ENCODE measurements at places on chromosomes 6 and 20.

DNA sequence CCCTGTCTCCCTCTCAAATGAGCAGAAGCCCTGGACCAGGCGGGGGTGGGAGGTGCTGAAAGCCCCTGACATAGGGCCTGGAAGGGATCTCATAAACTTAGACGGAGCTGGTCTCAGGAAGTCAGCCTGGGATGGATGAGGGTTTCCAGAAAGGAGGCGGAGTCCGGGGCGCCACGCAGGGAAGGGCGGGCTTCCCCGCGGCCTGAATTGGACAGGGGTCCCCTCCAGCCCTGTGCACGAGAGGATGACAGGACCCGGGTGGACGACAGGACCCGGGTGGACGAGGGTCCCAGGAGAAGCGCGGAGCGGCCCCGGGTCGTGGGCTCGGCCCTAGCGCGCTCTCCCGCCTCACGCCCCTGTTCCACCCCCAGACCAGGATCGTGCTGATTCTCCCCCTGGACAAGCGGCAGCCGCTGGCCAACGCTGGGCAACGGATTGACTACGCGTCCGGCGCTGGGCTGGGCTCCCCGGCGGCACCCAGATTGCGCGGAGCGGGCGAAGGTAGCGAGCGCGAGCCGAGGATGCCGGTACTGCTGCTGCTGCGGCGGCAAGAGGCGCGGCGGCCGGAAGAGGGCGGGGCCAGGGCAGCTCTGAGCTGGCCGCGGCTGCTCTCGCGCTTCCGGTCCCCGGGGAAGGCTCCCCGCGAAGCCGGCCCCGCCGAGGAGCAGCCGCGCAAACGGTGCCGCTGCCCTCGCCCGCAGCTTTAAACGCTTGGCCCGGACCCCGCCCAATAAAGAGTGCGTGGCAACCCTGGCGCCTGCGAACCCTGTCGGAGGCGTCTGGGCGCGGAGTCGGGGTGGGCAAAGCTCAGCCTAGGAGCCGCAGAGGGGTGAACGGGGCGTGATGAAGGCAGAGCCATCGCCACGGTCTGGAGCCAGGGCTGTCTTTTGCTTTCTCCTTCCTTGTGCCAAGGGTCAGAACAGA lies 1.3 kb downstream of the C20orf144 start:
- peak; percentile 63 for DNase-seq

- no peak for DNase-seq
Measured at GRCh38 chr6:157647261-157647915, 175.7 kb upstream of the SNX9 start.

DNA sequence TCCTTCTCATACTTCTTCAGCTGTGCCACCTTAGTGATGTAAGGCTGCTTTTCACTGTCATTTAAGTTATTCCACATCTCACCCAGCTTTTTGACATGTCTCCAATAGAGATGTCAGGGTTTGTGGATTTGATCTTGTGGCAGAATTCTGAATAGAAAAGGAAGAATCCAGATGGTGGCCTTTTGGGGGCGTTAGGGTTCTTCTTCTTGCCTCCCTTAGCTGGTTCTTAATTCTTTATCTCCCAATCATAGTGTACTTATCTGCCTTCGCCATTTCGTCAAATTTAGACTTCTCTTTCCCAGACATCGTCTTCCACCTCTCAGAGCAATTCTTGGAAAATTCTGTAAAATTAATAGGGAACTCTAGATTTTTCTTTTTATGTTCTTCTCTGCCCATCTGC lies 422.9 kb downstream of the GJA1 start:
- no peak for DNase-seq

GRCh38 chr6:44685213-44685612 lies 297.7 kb downstream of the CDC5L start:
- DNase-seq: no peak

DNA sequence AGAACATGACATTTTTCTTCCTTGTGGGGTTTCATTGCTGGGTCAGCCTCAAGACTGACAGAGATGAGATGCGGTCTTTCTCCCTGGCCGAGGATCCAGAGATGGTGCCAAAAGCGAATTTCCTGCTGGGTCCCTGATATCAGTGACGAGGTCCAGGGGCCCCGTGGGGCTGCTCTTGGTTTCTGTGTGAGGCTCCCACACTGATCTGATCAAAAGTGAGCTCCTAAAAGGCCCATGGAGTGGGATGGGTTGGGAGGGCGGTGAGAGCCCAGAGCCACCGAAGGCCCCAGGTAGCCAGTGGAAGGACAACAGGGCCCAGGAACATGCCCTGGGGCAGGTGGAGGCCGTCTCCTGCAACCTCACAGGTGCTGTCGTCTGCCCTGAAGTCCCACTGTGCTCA lies 208.4 kb upstream of the CDH4 start:
- DNase-seq: no peak

DNA sequence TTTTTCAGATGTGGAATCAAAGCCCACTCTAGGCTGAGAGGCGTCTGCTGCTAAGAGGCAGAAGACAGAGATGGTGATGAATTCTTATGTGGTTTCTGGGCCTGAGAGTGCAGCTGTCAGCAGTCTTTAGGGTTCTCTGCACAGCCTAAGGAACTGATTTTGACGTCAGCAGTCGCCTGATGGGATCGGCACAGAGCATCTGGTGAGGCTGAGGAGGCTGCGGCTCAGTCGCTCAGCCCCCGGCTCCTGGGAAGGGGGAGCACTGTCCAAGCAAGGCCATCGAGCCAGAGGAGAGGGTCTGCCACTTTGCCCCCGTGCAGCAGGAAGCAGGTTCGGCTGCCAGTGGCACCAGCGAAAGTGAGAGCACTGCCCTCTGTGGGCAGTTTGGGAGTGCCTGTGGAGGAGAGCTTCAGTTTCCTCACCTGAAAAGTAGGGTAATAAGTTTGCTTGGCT lies 92.5 kb downstream of the TCP11 start:
- DNase-seq: no peak

GRCh38 chr20:58669287-58670006 lies 18.4 kb downstream of the STX16 start:
- DNase-seq: no peak

- DNase-seq: no peak
Measured at GRCh38 chr6:142893088-142893487, 51.9 kb downstream of the HIVEP2 start.
